DMS53 (cell line): ENCODE measurements at places on chromosomes 6 and 20.

GRCh38 chr6:13762611-13763441 lies 51.2 kb upstream of the RANBP9 start:
- DNase-seq = no peak

GRCh38 chr20:51022803-51023616 lies at the start of gene KCNG1:
KCNG1 (minus strand) TSS chr20:51023107; CDS start chr20:51010338, 12,769 bp downstream.
- DNase-seq = no peak

GRCh38 chr6:160139420-160139851 lies 17.8 kb downstream of the SLC22A1 start:
- no peak for DNase-seq

DNA sequence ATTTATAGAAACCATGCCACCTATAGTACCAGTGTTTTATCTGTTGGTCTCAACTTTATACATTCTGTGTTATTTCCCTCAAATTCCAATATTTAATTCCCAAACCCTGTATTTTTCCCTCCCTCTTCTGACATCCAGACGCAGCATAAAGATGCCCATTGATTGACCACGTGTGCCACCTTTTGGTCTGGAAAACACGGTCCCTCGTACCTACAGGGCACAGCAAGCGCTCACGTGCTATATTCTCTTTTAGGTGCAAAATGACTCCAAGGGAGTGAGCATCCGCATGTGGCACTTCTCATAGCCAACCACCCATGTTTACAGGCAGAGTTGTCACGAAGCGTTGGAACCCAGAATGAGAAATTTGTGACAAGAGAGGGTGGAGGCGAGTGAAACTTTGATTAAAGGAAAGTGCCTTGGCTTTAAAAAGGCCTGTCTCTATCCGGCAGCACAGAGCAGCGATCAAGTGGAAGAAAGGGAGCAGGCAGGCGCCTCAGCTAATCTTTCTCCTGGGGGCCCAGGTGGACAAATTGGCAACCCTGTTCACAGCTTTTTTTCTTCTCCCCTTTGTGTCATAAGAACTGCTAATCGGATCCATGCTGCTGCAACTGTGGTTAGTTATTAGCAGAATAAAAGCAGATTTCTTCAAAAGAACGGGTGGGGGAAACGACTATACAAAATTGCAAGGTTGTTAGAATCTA lies 225.9 kb downstream of the TMEM242 start:
- no peak for DNase-seq

- no peak for DNase-seq
These were observed 110.8 kb downstream of the RFPL4B start for GRCh38 chr6:112457886-112458285.

GRCh38 chr6:166619912-166620311 lies 7.1 kb downstream of the RPS6KA2 start:
- DNase-seq = no peak

DNA sequence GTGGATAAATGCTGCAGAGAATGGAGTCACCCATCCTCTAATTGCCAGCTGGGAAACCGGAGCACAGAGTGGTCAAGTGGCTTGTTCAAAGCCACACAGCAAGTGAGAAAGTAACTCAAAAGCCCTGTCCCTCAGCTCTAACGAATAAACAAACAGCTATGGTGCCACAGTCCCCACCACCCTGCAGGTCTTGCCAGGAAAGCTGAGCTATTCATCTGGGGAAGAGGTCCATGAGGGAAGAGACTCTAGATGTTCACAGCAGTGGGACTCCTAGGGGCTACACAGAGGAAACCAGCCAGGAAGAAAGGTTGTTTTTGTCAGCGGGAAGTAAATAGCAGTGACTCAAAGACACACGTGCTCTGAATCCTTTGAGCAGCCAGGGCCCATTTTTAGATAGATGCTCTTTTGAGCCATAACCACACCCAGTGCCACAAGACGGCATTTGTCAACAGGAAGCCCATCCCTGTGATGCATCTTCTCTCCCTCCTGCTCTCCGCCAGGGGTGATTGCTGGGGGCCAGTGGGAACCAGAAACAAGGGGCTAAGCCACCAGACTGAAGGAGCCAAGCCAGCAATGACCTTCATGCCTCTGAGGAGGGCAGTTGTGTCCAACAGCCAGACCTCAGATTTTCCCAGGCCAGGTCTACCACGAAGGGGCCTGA lies 32.4 kb upstream of the TCP11 start:
- DNase-seq = no peak

DNA sequence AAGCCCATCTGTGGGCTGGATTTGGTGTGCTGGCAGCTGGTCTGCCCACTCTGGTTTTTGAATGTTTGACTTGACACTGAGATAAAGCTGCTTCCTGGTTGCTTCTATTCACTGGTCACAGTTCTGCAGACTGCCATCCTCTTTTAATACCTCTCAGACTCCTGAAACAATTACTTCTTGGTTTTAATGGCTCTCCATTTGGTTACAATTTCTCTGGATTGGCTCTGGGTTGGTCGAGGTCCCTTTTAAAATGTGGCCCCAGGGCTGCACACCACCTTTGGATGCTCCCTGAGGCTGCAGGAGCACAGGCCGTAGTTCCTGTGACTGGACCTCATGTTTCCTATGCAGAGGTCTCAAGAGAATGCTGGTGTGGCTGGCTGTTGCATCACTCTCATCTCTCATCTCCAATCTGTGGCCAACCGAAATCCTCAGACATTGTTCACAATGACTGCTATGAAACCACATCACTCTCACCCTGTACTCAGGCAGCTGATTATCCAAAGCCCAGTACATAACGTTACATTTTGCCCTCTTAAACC lies 98.5 kb downstream of the INSM1 start:
- DNase-seq = peak; percentile 40

DNA sequence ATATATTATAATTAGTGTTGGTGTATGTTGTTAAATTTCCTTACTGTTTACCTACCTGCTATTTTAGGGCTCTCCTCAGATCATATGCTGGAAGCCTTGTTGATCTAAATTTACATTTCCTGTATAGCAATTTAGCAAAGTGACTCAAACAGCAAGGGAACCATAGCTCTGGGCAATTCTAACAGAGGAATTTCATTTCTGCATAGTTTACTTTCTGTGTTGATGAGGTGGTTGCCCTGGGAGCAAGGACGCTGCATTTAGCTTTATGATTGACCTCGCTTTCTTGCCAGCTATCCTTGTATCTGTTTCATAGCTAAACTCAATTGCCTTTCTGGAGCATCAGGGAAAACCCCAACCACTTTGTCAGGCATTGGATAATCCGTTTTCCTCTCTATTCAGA lies 810.8 kb downstream of the GRIK2 start:
- no peak for DNase-seq

GRCh38 chr6:128244751-128245405 lies 275.5 kb downstream of the PTPRK start:
- no peak for DNase-seq

- DNase-seq = peak; percentile 80
These were observed 639 bp upstream of the RCAN2 start for GRCh38 chr6:46491628-46492547.

- DNase-seq = peak; percentile 84
These were observed 701.8 kb upstream of the FLRT3 start for GRCh38 chr20:15039088-15039752.

- DNase-seq = no peak
These were observed 225.1 kb upstream of the FERMT1 start for GRCh38 chr20:6347916-6348315.

DNA sequence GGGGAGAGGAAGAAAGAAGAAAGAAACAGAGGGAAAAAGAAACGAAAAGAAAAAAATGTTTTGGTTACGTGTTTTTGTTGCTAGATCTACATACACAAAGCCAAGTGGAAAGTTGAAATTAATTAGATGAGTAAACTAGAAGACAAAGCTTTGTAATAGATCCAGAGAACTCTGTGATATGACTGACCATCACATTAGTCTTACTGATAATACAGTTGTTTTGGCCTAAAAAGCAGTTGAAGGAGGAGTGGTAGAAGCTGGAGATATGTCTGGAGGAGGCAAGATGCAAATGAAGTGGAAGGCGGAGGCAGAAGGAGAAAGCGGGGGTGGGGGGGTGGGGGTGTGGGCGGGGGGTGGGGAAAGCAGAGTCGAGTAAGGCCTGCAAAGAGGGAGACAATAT lies 500.1 kb upstream of the ID4 start:
- DNase-seq = no peak

- no peak for DNase-seq
These were observed 282.1 kb upstream of the TCF21 start for GRCh38 chr6:133606852-133607251.

- no peak for DNase-seq
These were observed 46.7 kb downstream of the TRERF1 start for GRCh38 chr6:42405021-42405420.

GRCh38 chr6:80179695-80180094 lies 73.2 kb downstream of the BCKDHB start:
- DNase-seq = peak; percentile 20

DNA sequence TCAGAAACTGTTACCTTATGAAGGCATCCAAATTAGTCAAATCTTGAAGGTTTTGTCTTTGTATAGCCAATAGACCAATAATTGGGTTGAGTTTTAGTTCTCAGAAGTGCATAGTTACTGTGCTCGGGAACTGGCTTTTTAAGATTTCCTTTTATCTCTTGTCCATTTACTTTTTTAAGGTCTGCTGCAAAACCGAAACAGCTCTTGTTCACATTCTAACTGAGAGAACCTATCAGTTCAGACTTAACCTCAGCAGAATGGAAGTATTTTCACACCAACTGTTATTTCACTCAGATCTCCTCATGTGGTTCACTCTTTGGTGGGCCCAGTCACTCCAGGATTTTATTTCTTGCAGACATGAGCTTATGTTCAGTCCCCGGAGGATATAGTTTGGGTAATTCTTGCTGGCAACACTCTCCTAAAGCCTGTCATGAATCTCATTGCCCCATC lies 55.5 kb downstream of the TPBG start:
- no peak for DNase-seq

DNA sequence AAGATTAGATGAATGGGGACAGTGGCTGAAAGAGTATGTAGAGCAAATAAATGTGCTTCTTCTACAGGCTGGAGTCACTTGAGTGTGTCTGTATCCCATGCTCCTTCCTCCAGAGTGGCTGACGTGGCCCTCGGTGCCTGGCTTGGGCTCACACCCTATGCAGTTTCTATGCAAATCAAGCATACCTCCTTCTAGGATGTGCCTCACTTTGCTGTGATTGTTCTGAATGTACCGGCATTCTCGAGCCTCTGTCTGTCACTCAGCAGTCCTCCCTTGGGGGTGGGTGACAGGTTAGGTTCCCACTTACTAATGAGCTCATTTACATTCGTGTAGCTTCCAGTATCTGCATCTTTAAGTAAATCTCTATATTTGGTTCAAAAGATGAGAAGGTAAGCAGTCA lies 55.1 kb upstream of the HDDC2 start:
- DNase-seq = no peak

GRCh38 chr6:145119081-145119480 lies 616.2 kb downstream of the EPM2A start:
- no peak for DNase-seq

DNA sequence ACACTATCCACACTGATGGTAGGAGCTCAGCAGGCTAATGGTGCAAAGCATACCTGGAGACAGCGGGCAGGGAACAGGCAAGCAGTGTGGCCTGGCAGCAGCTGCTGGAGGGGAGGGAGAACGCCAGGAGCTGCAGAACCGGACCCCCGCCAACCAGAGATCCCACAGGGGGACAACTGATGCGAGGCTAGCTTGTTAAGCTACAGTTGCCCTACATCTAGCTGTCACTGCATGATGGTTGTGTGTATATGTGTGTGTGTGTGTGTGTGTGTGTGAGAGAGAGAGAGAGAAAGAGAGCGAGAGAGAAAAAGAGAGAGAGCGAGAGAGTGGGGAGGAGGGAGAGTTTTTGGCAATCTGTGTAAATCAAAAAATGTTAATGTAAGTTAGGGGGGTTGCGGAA lies 69.7 kb upstream of the NHSL1 start:
- DNase-seq = no peak

DNA sequence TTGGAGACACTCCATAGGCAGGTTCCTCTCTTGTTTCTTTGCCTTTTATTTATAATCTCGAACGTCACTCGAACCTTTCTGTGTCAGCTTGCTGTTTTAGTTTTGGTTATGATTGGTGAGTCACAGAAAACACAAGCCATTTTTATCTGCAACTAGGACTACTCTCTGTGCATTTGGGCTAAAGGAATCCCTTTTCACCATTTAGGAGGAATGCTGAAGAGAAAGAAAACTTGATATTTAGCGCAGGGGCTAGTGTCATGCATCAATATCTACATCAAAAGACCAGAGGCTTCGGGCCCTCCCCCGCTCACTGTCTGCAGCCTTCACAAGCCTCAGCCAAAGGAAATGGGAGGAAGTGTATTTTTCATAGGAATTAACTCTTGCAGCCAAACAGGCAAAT lies 507.8 kb upstream of the CITED2 start:
- DNase-seq = no peak

- no peak for DNase-seq
These were observed 12.1 kb downstream of the TMEM181 start for GRCh38 chr6:158571826-158572652.

DNA sequence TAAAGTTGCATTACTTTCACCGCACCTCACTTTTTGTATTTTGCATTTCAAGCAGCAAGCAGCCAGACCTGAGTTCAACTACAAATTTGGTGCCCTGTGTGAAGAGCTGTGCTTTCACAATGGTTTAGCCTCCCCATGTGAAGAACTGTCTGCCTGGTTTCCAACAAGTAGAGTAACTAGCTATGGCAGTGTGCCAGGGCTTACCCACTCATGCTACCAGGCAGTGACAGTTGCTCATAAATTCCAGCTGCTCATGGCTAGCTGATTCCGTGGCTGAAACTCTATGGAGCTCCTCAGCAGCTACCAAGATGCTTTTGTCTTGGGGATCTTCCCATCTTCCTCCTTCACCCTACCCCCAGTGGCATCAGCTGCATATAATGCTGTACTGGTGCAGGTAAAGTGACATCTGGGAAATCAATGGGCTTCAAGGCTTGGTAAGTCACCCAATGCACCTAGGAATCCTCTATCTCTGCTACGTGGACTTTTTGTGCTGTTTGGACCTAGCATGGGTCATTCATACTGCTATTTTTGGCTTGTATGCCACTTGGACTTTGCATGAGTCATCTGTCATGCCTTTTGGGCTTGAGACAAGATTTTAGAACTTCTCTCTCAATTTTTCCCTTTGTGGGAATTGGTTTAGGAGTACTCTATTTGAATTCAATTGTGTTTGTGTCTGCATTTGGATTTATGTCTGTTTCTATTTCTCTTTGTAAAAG lies 176.5 kb upstream of the GJE1 start:
- DNase-seq = no peak

DNA sequence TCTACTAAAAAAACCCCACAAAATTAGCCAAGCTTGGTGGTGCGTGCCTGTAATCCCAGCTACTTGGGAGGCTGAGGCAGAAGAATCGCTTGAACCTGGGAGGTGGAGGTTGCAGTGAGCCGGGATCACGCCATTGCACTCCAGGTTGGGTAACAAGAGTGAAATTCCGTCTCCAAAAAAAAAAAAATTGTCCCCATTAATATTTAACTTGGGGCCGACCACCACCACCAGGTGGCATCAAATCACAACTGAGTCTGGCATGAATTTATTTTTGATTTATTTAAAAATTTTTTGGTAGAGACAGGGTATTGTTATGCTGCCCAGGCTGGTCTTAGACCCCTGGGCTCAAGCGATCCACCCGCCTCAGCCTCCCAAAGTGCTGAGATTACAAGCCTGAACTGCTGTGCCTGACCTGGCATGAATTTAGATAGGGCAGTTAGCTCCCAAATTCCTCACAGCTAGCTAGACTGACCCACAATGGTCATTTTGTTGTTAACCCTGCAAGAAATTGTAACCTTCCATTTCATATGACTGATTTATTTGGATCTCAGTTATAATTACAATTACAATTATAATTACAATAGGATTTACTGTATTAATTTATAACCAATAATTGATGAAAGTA lies 17.1 kb upstream of the BEND3 start:
- peak; percentile 65 for DNase-seq

GRCh38 chr6:143564484-143565017 lies 53.0 kb upstream of the FUCA2 start:
- no peak for DNase-seq
